ENCODE measurements at places on chromosomes 11 and 22.
A peak's percentile ranks its signal among the peaks of the same experiment; 100 is the strongest.

GRCh38 chr11:82895437-82896091 lies 4.7 kb downstream of the PRCP start:
- DNase-seq = no peak

DNA sequence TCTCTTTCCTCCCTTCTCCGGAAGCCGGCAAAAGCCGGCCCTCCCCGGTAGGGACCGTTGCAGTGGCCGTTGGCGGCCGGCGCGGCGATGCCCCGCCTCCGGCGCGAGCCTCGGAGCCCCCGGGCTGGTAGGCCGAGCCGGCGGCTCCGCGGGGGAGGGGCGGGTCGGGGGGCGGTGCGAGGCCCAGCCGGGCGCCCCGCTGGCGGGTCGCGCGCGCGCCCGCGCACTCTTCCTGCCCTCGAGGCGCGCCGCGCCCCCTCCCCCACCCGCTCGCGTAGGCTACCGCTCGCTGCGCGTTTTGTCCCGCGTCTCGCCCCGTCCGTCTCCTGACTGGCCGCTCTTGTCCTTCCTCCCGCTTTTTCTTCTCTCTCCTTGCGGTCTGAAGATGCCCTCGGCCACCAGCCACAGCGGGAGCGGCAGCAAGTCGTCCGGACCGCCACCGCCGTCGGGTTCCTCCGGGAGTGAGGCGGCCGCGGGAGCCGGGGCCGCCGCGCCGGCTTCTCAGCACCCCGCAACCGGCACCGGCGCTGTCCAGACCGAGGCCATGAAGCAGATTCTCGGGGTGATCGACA lies 591 bp downstream of the CAPRIN1 start:
- peak; percentile 95 for DNase-seq

GRCh38 chr11:117843666-117844484 lies 19.3 kb upstream of the FXYD2 start:
- peak; percentile 89 for DNase-seq

DNA sequence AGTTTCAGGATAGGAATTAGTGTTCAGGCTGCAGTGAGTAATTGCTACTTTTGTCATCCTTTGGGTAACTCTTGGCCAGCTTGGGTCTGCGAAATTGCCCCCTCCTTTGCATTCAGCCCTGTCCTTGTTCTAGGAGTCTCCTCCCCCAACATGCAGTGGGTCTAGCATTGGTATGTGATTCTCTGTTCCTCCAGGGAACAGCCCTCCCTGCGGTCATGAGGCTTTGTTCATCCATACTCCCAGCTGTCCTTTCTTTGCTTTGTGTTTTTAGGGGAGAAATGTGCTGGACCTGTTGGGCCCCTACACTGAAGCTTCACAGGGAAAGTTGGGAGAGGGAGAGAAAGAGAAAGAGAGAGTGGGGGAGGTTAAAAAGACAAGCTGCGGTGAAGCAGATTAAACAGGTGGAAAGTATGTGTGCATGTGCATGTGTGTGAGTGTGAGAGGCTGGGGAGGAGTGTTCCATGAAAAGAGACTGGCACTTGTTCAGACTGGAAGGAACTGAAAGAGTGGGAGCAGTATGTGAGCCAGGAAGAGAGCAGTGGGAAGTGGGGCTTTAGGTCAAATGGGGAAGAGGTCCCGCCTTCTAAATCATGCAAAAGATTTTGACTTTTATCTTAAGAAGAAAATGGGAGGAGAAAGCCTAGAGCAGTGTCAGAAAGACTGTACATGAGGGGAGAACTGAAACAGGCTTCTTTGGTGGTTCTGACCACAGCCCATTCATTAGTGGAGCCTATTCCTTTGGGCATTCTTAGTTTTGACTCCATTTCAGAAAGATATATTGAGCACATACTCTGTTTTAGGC lies 17.9 kb upstream of the SESN3 start:
- no peak for DNase-seq

DNA sequence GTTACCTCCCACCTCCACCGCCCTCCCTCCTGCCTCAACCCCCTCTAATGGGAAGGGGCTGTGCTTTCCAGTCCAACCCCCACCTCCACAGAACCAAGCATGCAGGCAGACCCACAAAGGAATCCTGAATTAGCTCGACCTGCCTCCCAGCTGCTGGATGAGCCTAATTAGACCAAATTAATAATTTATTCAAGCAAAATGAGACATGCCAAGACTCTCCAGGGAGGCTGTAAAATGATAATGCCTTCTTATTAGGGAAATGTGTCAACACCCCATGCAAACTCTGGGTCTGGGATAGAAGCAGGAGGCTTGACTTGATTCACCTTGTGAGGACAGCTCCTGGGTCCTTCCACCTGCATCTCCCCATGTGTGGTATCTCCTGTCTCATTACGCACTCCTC lies 59.4 kb upstream of the HMGXB4 start:
- no peak for DNase-seq

- DNase-seq = no peak
Observed at GRCh38 chr22:37525073-37525745, 6.0 kb upstream of the CARD10 start.

- DNase-seq = no peak
Observed at GRCh38 chr11:91041626-91042025, 818.8 kb upstream of the CHORDC1 start.

- DNase-seq = peak; percentile 7
Observed at GRCh38 chr22:46812034-46812605, 49.7 kb downstream of the TBC1D22A start.

DNA sequence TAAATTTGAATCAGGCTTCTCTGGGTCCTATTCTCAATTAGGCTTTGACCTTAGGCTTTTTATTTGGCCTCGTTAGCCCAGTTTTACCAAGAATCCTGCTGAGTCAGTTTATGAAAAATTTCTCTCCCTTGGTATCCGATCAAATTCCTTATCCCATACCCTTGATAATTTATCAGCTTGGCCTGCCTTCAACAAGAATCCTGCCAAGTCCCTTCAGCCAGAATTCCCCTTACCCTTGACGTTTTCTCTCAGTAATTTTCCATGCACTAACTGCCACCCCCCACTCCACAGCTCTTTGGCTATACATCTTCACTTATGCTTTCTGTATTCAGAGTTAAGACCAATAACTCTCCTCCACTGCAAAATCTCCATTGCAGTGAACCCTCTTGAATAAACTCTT lies 811.0 kb upstream of the CCDC90B start:
- no peak for DNase-seq

DNA sequence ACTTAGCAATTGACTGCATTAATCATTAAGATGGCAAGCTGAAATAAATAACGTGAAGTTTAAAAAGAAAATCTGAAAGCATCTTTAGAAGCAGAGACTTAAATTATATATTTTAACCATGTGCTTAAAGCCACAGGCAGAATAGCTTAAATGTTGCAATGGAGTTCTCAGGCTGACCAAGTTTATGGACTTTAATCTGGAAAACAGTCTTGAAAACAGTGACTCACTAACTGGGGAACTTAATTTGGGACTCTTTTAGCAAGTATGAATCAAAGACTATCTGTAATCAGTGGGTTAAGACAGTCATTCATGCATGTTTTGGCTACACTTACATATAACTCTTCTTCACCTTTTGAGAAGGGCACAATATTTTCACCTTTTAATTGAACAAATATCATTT lies 12.6 kb upstream of the GLYATL1 start:
- DNase-seq = no peak

DNA sequence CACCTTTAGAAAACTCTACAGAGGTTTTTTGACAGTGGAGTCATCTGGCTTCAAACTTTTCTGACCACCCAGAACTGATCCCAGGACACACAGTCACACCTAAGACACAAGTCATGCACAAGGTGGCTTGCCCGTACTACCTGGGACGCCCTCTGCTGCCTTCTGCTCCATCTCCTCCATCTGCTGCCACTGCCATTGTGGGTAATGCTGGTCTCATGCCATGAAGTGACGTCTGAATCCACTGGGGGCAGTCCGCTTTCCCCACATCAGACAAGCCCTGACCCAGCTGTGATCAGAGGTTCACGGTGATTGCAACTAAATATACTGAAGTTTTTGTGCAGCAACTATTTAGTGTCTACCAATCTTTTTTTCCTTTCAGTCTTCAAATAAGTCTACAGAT lies 5.4 kb upstream of the NDUFS8 start:
- no peak for DNase-seq

GRCh38 chr11:57798905-57799559 lies 37.4 kb downstream of the CTNND1 start:
- DNase-seq = no peak

DNA sequence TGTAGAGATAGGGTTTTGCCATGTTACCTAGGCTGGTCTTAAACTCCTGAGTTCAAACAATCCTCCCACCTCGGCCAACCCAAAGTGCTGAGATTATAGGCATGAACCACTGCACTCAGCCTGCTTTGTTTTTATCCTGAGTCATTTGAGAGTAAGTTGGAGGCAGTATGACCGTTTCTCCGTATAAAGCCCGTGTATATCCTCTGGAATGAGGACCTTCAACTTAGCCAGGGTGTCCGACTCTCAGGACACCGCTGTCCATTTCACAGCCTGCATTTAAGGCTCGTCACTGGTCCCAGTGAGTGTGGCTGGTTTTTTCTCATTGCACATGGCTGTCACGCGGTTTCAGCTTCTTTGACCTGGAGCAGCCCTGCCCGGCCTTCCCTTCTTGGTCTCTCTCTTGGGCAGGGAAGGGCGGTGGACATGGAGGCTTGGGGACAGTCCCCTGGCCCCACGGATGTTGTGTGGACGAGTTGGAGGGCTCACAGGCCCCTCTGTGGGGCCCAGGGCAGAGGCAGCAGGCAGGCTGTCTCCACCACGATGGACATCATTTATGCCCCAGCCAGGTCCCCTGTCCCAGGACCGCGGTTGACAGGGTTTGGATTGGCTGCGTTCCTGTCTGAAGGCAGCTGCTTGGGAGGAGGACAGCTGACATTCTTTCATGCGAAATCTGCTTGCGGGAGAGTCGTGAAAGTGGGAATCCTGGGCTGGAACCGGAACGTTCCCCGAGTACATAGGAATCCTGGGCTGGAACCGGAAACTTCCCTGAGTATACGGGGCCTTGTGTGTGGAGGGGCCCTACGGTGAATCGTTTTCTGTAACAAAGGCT lies 93.3 kb downstream of the KCNQ1 start:
- DNase-seq = peak; percentile 61

Measured in right forelimb (tissue), 1 donor.